Dermis microvascular lymphatic vessel endothelial cell (primary cell): ENCODE measurements at places on chromosomes 2 and 18. TPM values are rescaled to one million over a fixed set of nuclear protein-coding genes. Genes with fewer than 3 reads are reported as not detected.

PTCD3 gene
- 37.1 and 43.7 TPM in 2 replicates for total RNA-seq

FNDC4 gene
- total RNA-seq, result 10.0 and 16.4 TPM in 2 replicates

RESP18 gene
- total RNA-seq, result not detected in 2 replicates

POLR1B gene
- 17.1 and 20.0 TPM in 2 replicates for total RNA-seq

TCF23 gene
- not detected in 2 replicates for total RNA-seq
